Activated CD4-positive, alpha-beta T cell treated with anti-CD3 and anti-CD28 coated beads, Interleukin-2, Interleukin-4, amounts not matched to agents 100 ng/mL and 50 ng/mL, durations not matched to agents 16 hours and 8 hours (primary cell): ENCODE measurements at places on chromosomes 11 and 22.
A peak's percentile ranks its signal among the peaks of the same experiment; 100 is the strongest.

- DNase-seq: peak; percentile 71
Measured at GRCh38 chr22:30221121-30221992, 25.2 kb downstream of the LIF start.

DNA sequence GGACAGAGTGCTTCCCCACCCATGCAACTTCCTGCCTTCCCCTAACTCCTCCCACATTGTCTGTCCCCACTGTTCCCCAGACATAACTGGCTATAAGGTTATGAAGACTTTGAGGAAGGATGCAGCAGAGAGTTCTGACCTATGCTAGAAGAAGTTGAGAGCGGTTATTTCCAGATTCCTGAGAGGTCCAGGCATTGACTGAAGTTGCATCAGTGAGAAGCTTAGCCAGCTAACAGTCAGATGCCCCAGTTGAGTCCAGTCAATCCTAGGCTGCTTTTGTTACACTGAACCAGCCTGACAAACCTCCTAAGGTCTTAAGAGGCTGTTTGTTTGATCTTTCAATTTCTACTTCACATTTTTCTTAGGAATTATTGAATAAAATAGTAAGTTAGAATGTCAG, 937.9 kb upstream of the CCDC90B start:
- no peak for DNase-seq

DNA sequence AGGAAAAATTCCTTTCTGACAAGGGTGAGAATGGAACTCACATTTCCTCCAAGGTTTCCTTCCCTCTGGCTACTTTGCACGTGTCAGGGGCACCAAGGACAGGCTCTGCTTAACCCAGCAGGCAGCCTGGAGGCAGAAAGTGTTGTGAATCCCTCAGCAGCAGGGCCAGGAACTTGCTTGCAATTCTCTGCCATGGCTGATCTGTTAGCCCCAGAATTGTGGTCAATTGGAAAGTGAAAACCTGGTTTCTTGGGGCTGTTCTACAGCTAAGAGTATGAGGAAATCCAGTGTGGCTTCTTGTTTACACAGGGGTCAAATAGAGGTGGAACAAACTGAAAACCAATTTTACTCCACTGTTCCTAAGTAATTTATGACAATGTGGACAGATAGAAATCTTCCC, 38.3 kb upstream of the CEP295 start:
- no peak for DNase-seq

DNA sequence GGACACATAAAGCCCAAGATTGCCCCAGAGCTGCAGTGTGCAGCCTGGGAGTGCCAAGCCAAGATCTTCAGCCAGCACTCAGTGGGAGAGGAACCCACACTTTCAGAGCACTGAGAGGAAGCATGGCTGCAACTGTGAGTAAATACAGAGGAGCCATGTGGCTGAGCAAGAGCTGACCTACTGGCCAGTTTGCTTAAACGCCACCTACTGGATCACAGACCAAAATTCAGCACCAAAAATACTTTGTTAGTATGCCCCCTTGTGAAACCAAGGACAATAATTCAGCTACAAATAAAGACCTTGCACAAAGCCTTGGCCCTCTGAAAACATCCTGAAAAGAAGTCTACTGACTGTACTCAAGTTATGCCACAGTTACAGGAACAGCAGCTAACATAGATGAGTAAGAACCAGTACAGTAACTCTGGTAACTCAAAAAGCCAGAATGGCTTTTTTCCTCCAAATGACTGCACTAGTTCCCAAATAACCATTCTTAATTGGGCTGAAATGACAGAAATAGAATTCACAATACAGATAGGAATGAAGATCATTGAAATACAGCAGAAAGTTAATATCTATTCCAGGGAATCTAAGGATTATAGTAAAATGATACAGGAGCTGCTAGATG, 10.1 kb upstream of the OR4A15 start:
- DNase-seq: peak; percentile 0

GRCh38 chr22:28016781-28017557, 97.9 kb upstream of the PITPNB start:
- DNase-seq: no peak

DNA sequence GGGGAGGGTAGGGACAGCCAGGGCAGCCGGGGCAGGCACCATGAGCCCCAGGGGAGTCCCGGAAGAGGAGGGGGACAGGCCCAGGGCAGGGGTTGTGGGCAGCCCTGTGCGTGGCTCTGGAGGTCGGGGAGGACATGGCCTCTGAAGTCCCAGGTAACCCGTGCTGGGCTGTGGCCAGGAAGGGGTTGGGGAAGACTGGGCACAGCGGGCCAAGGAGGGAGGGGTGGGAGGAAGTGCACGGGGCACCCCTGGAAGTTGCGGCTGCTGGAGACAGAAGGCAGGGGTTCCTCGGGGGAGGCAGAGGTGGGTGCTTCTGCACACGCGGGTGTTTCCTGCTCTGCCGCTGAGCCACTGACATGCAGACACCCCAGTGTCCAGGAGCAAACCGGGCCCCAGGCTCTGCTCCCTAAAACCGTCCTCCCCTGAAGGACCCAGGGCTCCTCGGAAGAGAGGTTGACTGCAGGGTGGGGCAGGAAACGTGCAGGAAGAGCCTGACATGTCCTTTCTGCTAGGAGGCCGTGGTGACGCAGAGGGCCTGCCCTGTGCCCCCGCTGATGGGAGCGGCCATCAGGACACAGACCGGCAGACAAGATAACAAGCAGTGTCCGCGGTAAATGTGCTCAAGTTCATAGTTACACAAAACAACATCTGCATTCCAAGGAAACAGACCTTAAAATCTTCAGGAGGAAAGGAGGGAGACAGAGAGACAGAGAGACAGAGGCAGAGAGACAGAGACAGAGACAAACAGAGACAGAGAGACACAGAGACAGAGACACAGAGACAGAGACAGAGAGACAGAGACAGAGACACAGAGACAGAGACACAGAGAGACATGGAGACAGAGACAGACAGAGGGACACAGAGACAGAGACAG, 5.7 kb downstream of the TNNI2 start:
- no peak for DNase-seq

- no peak for DNase-seq
Measured at GRCh38 chr11:48066881-48067800, 86.8 kb downstream of the PTPRJ start.

GRCh38 chr11:45024316-45024715, 73.6 kb upstream of the TP53I11 start:
- no peak for DNase-seq

DNA sequence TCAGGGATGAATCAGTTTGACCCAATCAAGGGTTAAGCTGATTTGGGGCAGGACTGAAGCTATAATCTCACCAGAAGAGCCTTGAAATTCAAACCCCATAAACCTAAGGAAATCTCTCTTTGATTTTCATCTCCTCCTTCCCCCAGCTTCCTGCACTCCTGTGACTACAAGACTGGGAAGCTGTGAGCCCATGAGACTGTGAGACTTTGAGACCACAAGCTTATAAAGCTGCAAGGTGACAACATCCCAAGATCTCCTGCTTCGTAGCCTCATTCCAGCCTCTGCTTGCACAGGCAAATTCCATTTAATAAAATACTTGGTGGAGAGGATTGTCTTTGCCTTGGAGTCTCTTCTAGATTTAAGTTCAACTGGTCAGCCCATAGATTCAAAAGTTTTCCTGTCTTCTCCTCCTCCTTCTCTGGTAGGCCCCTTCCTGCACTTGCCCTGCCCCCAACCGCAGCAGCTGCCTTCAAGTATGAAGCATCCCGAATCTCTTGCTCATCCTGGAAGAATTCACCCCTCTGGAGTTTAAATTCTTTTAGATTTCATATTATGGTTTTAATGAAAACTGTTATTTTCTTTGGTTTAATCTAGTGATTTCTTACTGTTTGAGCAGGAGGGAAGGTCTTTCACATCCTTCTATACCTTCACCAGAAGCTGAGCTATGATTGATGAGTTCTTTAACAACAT, 42.1 kb downstream of the PAMR1 start:
- no peak for DNase-seq

DNA sequence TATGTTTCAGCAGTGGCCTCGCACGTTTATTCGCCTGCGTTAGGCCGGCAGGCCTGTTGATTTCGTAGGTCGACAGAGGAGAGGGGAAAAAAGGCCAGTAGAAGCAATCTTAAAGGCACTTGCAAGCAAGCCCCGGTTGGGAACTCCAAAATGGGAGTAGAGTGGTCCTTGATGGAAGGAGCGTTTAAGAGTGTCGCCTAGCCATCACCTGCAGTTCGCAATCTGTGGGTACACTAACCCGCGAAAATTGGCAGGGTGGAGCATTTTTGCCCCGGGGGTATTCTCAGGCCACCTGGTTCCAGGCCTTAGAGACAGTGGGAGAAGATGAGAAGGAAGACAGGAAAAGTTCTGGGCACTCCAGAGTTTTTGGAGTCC, 1.1 kb downstream of the EWSR1 start:
- DNase-seq: no peak

DNA sequence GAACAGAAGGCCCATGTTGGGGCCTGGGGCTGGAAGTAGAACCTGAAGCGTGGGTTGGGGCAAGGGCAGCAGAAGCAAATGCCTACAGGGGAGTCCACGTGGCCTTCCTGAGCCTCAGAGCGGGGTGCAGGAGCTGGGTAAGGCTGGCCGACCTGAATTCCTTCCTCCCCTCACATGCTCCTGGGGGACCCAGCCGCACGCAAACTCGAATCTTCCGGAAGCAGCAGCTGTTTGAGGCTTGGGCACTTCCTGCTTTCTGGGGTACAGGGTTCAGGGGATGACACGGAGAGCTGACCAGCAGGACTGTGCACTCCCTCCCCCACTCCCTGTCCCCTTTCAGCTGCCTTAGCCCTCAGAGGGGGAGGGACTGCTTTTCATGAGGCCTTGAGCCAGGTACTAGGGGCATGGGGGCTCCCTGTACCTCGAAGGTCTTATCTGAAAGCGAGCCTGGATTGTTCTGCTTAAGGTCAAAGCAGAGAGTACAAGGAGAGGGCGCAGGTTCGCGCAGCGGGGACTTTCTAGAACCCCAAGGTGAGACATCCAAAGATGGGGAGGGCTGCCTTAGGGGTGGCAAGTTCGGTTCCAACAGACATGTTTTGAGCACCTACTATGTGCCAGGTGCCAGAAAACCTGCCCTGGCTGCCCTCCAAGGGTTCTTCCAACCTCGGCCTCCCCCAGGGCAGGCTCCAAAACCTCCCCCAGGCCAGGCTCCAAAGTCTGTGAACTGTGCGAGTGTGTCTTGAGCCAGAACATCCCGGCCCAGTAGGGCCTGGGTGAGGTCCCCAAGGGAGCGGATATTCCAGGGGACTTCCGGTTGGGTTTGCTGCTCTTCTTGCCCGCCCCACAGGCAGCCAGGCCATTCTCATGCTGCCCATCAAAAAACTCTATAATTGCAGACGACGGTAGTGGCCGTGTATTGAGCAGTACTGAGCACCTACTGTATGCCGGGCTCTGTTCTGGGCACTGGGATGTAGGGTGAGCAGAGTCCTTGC, 1.7 kb downstream of the NCF4 start:
- DNase-seq: no peak

DNA sequence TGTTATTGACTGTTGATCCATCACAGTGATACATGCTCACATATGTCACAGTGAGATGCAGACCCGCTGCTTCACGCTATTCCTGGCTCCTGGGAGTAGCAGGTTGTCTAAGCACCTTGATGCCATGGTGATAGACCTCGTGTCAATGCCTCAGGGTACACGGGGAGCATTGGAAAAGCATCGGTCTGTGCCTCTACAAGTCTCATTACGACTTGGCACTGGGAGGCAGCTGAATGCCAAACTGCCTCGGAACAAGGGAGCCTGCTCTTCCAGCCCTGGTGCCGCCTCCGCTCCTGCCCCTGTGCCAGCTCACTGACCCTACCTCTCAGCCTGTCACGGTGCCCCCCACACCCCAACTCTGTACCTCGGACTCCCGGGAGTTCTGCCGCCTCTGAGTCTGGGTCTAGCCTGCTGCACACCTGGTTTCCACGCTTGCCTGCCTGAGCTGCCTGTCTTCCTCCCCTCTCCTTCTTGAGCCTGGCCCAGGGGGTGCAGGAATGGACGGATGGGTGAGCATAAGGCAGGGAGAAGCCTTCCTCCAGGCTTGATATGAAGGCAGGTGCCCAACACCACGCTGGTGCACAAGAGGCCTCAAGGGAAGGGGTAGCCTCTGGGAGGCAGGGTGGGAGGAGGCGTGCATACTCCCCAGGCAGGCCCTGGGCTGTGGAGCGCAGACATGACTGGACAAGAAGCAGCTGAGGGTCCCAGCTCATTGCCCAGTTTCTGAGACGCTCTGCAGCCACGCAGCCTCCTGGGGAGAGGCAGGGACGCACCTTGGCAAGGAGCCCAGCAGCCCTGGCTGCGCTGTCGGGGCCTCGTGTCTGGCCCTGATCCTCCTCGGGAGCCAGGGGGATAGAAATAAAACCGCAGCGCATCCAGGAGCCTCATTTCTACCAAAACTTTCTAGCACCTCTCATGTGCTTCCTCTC, 1.8 kb upstream of the NFAM1 start:
- no peak for DNase-seq

- DNase-seq: no peak
Measured at GRCh38 chr22:49944399-49944891, 16.1 kb upstream of the PIM3 start.

DNA sequence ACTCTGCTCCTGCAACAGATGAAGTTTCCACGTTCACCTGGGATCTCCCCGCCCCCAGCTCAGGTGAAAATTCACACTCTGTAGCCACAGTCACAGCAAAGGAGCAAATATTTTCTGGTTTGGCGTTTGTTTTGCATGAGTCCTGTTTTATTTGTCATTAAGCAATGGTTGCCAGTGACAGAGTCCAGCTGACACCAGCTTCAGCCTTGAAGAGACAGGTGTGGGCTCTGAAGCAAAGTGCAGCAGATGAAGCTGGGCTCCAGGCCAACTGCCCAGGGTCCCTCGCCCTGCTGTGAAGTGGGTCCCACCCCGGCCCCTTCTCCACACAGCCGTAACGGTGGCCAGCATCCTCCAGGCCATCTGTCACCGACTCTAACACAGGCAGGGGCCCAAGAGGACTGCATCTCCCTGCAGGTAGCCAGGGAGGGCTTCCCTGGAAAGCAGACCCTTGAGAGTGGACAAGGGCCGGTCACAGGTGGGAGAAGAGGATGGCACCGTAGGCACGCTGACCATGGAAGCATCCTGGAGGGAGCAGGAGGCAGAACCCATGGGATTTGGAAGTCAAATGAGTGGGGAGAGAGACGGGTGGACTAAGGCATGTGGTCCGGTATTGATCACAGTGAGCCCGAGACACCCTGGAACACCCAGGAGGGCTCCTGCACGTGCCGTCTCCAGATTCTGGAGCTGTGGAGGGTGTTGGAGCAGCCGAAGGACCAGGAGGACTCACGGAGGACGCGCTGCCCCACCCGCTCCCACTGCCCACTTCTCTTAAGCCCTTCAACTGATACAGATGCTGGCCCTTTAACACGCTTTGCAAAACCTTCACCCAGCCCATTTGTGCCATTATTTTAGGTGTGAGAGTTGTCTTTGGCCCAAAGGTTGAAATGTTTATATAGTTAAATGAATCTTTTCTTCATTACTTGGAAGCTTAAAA, 294.5 kb downstream of the BRD1 start:
- no peak for DNase-seq
